ENCODE measurements at places on chromosomes 1 and 21.

DNA sequence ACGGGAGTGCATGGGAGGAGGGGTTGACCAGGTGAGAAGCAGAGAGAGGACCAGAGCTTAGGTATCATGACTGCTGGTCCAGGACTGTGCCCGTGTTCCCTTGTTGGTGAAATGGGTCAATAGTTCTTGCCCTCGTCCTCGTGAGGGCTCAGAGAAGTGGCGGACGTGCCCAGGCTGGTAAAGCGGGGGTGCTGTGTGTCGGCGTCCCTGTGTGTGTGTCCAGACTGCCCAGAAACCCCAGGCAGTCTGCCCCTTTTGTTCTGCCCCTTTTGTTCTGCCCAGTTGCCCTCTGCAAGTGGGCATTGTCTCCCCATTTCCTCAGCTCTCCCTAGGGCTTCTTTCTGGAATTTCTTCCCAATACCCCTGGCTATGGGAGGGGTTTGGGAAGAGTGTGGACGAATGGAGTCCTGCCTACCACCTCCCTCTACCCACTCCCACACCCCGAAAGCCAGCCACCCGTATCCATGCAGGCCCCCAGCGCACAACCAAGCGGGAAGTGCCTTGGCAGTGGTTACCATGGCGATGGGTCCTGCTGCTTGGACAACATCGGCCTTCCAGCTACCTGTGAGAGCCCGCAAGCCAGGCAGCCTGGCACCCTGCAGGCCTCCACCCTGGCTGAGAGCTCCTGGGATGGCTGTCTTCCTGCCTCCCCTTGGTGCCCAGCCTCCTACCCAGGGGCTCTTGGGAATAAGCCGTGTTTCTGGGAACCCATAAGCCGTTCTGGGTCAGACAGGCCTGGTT lies 34.7 kb downstream of the ACOT11 start:
- DNase-seq: no peak

- DNase-seq: no peak
Observed at GRCh38 chr21:17195976-17196375, 316.9 kb upstream of the CXADR start.

DNA sequence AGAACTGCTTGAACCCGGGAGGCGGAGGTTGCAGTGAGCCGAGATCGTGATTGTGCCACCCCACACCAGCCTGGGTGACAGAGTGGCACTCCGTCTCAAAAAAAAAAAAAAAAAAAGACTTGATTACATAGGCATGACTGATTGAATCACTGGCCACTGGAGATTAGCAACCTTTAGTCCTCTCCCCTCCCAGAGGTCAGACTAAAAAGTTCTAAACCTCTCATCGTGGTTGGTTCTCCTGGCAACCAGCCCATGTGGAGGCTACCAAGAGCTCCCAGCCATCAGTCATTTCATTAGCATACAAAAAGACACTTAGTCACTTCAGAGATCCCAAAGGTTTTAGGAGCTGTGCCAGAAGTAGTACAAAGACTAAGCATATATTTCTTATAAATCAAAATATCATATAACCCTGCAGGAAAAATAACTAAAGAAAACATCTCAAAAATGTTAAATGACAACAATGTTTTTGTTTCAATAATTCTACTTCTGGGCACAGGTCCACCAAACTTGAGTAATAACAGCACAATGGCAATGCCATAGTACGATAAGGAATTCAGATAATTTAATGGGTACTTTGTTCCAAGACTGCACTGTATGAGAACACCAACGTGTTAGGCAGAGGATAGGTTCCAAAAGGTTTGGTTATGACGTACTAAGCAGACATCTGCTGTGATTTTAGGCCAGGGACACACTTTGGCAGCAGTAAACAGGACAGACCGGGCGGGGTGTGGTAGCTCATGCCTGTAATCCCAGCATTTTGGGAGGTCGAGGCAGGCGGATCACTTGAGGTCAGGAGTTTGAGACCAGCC lies 18.1 kb downstream of the USP48 start:
- no peak for DNase-seq

DNA sequence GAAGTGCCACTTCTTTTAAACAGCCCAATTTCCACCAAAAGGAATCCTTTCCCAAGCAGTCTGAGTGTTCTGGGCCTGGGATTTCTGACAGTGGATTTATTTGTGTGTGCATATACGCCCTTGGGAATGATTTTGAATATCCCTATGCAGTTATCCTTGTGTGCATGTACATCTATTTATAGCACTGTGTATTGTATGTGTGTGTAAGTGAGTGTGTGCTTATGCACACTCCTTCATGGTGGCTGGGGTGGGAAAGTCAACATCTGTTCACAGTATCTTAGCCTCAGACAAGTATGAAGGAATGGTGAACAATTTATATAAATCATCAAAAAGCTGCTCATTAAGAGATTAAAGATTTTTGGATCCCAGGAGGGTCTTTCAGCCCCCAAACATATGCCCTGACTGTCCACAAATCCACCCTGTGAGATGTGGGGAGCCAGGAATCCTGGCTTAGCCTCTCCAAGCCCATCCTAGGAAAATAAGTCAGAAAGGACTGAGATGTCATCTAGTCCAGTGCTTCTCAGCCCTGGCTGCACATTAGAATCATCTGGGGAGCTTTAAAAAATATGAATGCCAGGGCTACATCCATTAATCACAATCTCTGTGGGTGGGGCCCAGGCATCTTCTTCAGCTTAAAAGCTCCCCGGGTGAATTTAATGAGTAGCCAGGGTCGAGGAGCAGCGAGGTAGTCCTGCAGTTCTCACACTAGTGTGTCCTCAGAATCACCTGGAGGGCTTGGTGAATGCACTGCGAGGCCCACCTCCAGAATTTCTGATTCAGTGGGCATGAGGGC lies 101.4 kb downstream of the PLXNA2 start:
- no peak for DNase-seq

DNA sequence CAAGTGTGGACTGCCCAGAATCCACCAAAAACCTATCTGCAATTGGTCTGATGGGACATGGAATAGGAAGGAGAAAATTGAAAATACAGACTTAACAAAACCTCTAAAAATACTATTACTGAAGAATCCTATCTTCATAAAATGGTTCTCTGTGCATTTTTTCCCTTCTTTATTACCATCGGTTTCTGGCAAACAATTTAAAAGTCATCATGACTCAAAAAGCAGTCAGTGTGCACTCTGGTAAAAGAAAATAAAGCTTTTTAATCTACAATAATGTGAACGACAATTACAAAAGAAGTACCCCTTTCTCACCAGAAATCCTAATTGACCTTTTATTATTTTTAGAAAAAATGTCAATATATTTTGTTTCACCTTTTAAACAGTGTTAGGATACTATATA lies 186.3 kb downstream of the TPR start:
- DNase-seq: no peak

- DNase-seq: no peak
Observed at GRCh38 chr1:215022204-215022603, 60.3 kb upstream of the KCNK2 start.

DNA sequence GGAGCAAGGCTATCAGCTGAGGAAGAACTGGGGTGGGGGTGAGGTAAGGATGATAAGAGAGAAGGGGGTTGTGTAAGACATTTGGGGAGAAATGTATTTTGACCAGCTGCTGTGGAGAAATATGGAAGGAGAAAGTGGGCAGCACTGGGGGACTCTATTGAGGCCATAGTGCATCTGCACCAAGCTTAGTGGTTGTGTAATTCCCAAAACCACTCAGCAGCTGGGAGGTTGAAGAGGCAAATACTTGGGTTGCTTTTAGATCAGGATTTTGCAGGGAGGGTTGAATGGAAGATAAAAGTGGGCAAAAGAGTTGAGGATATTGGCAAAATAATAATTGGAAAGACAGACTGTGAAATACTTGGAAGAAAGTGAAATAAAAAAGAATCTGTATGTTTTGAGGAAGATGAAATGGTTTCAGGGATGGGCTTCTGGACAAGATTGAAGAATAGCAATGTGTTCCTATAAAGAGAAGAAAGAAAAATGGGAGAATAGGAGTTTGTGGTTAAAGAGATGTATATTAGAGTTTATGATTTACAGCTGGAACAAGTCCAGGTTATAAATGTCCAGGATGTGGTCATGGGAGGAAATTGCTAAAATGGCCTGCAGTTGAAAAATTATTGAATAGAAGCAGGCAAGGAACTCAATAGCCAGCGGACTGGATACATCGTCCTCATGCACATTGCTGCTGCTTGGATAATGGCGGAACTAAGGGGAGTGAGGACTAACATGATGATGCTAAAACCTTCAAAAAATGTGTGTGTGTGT lies 162.7 kb downstream of the DNM3 start:
- no peak for DNase-seq

- no peak for DNase-seq
Observed at GRCh38 chr1:21347072-21347581, 56.9 kb upstream of the ECE1 start.

- DNase-seq: no peak
Observed at GRCh38 chr1:61085983-61086644, 3.8 kb downstream of the NFIA start.

DNA sequence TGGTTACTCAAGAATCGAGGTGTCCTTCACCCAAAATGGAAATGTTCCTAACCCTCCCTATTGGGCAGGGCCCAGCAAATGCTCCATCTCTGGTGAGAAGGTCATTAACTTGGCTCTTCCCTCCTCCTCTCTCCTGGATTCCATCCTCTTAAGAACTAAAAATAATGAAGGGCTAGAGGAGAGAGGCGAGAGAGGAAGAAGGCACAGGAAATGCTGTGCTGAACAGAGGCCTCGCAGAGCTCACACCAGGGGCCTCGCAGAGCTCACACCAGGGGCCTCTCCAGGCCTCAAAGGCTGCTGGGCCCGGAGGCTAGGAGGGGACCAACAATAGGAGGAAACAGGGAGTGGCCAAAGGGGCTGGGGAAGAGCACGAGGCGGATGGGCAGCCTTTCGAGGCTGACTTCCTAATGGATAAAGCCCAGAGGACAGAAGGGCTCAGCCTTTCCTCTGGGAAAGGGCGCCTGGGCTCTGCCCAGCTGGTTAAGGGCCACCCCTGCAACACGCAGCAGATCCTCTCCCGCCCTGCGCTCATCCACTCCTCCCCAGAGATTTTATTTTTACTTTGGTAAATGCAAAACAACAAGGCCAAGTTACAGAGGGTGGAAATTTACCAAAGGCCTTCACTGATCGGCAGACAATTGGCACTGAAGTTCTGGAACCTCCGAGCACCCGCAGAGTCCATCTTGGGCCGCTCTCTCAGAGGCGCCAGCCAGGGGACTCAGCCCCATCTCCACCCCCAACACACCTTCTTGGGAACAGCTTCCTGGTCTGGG lies 78.5 kb downstream of the ITPKB start:
- DNase-seq: no peak

DNA sequence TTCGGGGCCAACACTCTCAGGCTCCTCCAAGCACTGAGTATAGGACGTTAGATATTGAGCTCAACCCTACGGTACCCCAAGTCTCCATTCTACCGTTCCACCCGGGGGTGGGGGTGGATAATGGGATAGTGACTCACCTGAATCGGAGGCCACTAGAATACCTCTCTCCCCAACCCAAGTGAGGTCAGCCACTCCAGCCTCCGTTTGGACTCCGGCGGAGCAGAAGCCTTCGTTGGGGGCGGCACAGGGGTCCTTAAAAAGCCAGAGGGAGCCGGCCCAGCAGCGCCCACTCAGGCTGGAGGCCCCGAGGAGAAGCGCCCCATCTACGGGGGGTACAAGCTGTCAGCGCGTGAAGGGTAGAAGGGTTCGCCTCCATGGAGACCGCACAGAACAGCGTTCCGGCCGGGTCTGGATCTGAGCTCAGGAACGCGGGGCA lies 556 bp downstream of the WDR77 start:
- DNase-seq: no peak

DNA sequence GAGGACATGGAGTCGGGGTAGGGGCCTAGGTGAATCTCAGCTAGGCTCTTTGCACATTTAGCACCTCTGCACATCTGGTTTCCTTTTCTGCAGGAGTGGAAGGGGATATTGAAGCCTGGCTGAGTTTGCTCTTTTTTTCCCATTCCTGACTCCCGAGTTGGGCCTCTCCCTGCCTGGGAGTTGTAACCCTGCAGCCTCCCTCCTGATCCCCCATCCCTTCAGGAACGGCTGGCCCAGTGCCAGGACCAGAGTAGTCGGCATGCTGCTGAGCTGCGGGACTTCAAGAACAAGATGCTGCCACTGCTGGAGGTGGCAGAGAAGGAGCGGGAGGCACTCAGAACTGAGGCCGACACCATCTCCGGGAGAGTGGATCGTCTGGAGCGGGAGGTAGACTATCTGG lies 836 bp downstream of the OLFML3 start:
- no peak for DNase-seq

All from hippocampal formation (tissue), 2 donors.